ENCODE measurements at places on chromosomes 3 and 15. TPM values are rescaled to one million over a fixed set of nuclear protein-coding genes. Genes with fewer than 3 reads are reported as not detected.
A peak's percentile ranks its signal among the peaks of the same experiment; 100 is the strongest.

The GOLGA8J gene
- total RNA-seq = not detected

The MYL3 gene
- 5.4 TPM for total RNA-seq

The SELENOT gene
- 92.7 TPM for total RNA-seq

The EPHB1 gene
- 9.1 TPM for total RNA-seq

The CHRNA3 gene
- total RNA-seq = 19.2 TPM

The ESYT3 gene
- 2.0 TPM for total RNA-seq

The SUSD5 gene
- total RNA-seq = 3.3 TPM

The AMOTL2 gene
- total RNA-seq = 122 TPM

The IRAK2 gene
- 2.5 TPM for total RNA-seq

The ERC2 gene
- total RNA-seq = 6.1 TPM

The ADAMTS9 gene
- 13.6 TPM for total RNA-seq

The KBTBD12 gene
- not detected for total RNA-seq

The NMNAT3 gene
- total RNA-seq = 7.1 TPM

GRCh38 chr3:27990837-27991236 is 250.6 kb upstream of the CMC1 start:
- no peak for DNase-seq
- no peaks in the 10 kb centered on the region for H3K36me3 ChIP-seq
- no peak overlapping the region for H3K27ac ChIP-seq

DNA sequence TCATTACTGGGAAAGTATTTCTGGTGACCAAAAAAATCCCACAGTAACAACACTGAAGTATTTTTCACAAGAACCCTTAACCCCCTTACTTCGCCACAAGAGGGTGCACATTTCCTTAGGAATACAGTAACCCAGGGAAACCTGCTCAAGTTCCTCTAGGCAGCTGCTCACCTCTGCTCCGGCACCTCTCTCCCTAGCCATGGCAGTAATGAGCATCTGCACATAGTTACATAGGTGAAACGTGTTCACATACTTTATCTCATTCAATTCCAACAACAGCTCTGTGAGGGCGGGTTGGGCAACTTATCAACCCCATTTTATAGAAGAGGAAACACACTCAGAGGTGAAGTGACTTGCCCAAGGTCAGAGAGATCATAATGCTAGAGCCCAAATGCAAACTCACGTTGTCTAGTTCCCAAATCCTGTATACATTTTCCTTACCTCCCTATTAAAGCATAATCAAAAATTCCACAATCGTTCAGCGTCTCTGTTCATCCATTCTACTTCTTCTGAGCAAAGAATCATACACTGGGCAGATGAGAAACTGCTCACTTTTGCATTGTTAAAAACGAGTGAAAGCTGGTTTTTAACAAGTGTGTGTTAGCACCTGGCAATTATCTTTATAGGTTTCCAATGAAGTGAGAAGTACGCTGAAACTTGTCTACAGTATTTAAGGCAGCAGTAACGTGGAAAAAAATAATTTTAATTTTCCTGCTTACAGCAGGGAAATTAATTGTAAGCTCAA is 90.7 kb downstream of the IGF2BP2 start:
- DNase-seq = no peak
- no peaks in the 10 kb centered on the region for H3K27me3 ChIP-seq
- H3K36me3 ChIP-seq = peaks cover 7% of the 10 kb centered on the region
- peak overlapping the region; percentile 76 for H3K27ac ChIP-seq

GRCh38 chr3:12884186-12884680 is 42.9 kb upstream of the RPL32 start:
- no peak for DNase-seq
- H3K4me1 ChIP-seq = peaks cover 6% of the 10 kb centered on the region
- no peak overlapping the region for H3K4me3 ChIP-seq
- H3K27me3 ChIP-seq = peaks cover 20% of the 10 kb centered on the region

GRCh38 chr3:86702381-86702958 is 288.5 kb downstream of the VGLL3 start:
- no peak for DNase-seq
- no peaks in the 10 kb centered on the region for H3K36me3 ChIP-seq
- H3K27me3 ChIP-seq = peaks cover 4% of the 10 kb centered on the region
- H3K4me1 ChIP-seq = no peaks in the 10 kb centered on the region
- H3K27ac ChIP-seq = no peak overlapping the region
- H3K4me3 ChIP-seq = no peak overlapping the region

DNA sequence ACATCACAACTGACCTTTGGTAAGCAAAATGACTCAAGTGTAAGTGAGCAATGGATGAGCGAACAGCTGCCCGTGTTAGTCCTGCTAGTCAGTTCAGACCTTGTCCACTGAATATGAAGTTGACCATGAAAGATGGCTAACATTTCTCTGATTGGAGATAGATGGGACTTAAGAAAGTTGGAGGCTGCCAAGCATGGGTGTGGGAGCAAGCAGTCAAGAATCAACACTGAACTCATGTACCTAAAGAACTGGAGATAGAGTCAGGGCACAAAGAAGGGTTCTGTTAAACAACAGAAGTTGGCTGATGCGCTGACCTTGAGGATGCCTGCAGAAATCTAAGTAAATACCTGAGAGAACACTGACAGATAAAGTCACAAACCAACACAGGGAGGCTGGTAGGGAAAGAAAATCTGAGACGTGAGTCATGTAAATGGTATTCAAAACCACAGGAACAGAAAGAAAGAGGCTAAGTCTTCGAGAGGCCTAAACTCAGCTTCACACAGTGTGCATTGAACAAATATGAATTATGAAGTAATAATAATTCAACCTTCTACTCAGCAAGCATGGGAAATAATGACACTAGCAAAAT is 30.7 kb upstream of the ANPEP start:
- H3K4me3 ChIP-seq = no peak overlapping the region
- H3K36me3 ChIP-seq = peaks cover 39% of the 10 kb centered on the region
- H3K4me1 ChIP-seq = no peaks in the 10 kb centered on the region
- no peaks in the 10 kb centered on the region for H3K27me3 ChIP-seq
- peak overlapping the region; percentile 62 for H3K27ac ChIP-seq

- H3K4me3 ChIP-seq = no peak overlapping the region
- no peaks in the 10 kb centered on the region for H3K36me3 ChIP-seq
- H3K4me1 ChIP-seq = no peaks in the 10 kb centered on the region
Measured at GRCh38 chr15:77002954-77003912, 8.3 kb downstream of the PSTPIP1 start.

DNA sequence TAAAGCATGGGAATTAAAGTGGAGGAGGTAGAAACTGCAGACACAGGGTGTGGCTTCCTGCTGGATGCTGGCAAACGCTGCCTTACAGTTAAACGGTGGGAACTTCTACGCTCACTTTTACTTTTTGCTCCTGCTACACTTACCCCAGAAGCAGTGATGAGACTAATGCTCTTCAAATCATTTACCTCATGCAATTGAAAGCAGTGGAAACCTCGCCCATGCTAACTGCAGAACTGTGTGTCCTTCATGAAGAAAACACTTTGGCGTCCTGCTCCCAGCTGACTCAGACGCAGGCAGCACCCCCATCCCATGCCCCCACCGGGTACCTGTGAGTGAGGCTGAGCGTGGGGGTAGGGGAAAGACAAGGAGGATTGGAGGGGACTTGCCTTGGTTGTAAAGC is 31.8 kb downstream of the UPK1B start:
- no peak for DNase-seq
- peaks cover 20% of the 10 kb centered on the region for H3K36me3 ChIP-seq
- no peak overlapping the region for H3K27ac ChIP-seq
- no peaks in the 10 kb centered on the region for H3K27me3 ChIP-seq
- no peak overlapping the region for H3K4me3 ChIP-seq

DNA sequence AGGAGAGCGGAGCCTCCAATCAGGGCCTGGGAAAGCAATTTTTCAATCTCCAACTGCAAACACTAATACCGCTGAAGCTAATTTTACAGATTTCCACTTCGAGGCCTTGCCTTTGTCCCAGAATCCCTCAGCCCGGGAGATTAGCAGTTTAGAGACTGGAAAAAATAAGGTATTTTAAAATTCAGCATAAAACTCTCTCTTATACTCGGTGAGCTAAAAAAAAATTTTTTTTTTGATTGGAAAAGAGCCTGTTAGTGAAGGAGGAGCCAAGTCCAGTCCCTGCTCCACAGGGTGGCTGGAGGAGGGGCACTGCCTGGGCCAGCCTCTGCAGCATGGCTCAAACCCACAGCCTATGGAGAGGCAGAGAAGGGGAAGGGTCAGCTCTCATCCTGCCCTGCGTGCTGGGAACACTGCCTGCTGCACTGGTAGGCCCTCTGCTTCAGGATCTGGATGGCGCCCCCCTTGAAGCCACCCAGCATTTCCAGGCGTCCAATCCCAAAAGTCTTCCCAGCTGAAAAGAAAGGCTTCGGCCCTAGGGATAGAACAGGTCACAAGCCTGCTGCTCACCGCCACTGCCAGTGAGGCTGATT is 48.9 kb downstream of the CACNA2D2 start:
- DNase-seq = no peak
- no peaks in the 10 kb centered on the region for H3K36me3 ChIP-seq
- no peaks in the 10 kb centered on the region for H3K27me3 ChIP-seq
- H3K27ac ChIP-seq = peak overlapping the region; percentile 51

DNA sequence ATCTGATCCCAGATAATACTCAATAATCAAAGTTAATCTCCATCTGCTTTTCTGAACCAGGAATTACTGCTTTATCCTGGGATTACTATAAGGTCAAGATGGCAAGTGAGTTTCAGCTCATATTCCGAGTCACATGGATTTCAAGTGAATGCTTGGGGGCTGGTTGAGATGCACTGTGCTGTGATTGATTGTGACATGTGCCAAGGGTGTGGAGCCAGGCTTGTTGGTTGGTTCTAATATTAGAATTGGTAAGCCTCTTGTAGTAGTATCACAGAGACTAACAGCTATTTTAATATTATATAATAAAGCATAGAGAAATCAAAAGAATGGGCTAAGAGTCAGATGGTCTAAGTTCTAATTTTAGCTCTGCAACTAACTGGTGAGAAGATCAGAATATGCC is 74.2 kb upstream of the ICE2 start:
- H3K27ac ChIP-seq = no peak overlapping the region
- H3K27me3 ChIP-seq = no peaks in the 10 kb centered on the region
- no peak overlapping the region for H3K4me3 ChIP-seq
- H3K4me1 ChIP-seq = peaks cover 4% of the 10 kb centered on the region
- DNase-seq = no peak
- H3K36me3 ChIP-seq = no peaks in the 10 kb centered on the region

DNA sequence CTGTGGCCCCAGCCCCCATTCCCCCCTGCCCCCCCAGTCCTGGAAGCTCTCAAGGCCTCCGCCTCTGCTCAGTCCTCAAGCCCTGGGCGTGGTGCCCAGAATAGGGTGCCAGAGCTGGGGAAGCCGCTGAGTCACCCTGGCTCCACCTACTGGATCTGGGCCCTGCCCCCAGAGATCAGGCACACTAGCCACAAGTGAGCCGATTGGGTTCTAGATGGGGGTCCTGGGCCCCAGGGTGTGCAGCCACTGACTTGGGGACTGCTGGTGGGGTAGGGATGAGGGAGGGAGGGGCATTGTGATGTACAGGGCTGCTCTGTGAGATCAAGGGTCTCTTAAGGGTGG is 5.7 kb downstream of the EIF4G1 start:
- no peaks in the 10 kb centered on the region for H3K27me3 ChIP-seq
- no peak overlapping the region for H3K4me3 ChIP-seq
- H3K27ac ChIP-seq = peak overlapping the region; percentile 94
- H3K4me1 ChIP-seq = peaks cover 27% of the 10 kb centered on the region

- H3K36me3 ChIP-seq = no peaks in the 10 kb centered on the region
- peaks cover 8% of the 10 kb centered on the region for H3K27me3 ChIP-seq
- H3K4me1 ChIP-seq = no peaks in the 10 kb centered on the region
- H3K4me3 ChIP-seq = no peak overlapping the region
Measured at GRCh38 chr3:44329946-44330345, 8.6 kb upstream of the TCAIM start.

DNA sequence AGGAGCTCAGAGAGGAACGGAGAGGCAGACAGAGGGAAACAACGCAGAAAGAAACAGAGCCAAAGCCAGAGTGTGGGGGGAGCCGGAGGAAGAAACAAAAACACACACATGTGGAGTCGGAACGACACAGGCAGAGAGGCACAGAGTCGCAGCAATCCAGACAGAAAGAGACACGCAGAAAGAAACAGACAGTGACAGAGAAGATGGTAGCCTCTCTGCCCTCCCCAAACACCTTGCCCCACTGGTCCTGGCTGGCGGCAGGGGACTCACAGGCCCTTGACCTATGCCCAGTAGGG is 1.7 kb downstream of the NCKIPSD start:
- peak overlapping the region; percentile 29 for H3K27ac ChIP-seq
- no peaks in the 10 kb centered on the region for H3K27me3 ChIP-seq
- no peak for DNase-seq
- peaks cover 13% of the 10 kb centered on the region for H3K36me3 ChIP-seq
- peaks cover 22% of the 10 kb centered on the region for H3K4me1 ChIP-seq
- peak overlapping the region; percentile 94 for H3K4me3 ChIP-seq

GRCh38 chr3:152346740-152347139 is 78.0 kb downstream of the MBNL1 start:
- no peak for DNase-seq
- no peaks in the 10 kb centered on the region for H3K4me1 ChIP-seq
- H3K36me3 ChIP-seq = peaks cover 12% of the 10 kb centered on the region
- H3K4me3 ChIP-seq = no peak overlapping the region
- H3K27ac ChIP-seq = no peak overlapping the region
- no peaks in the 10 kb centered on the region for H3K27me3 ChIP-seq

- H3K27me3 ChIP-seq = no peaks in the 10 kb centered on the region
- peak overlapping the region; percentile 85 for H3K27ac ChIP-seq
- no peaks in the 10 kb centered on the region for H3K36me3 ChIP-seq
- no peak overlapping the region for H3K4me3 ChIP-seq
- peaks cover 29% of the 10 kb centered on the region for H3K4me1 ChIP-seq
Measured at GRCh38 chr3:13514639-13515435, 34.1 kb upstream of the FBLN2 start.

GRCh38 chr3:34793057-34793456 is 846.3 kb upstream of the ARPP21 start:
- H3K27me3 ChIP-seq = peaks cover 6% of the 10 kb centered on the region
- H3K4me1 ChIP-seq = no peaks in the 10 kb centered on the region
- no peak for DNase-seq
- H3K4me3 ChIP-seq = no peak overlapping the region
- H3K27ac ChIP-seq = no peak overlapping the region
- H3K36me3 ChIP-seq = no peaks in the 10 kb centered on the region

DNA sequence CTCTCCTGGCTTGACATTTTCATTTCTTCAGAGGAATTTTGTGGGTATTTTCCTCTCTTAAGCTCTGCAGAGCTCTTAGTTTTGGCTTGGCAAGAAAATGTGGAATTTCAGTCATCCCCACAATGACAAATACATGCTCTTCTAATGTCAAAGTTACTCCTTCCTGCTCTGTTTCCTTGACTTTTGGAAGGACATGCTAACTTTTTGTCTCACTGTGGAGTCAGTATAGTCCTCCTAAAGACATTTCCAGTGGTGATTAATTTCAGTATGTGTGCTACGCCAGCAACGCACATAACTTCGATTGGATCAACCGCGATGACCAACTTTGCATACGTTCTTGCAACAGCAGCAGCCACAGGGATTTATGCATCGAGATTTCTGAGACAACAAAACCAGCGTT is 13.3 kb downstream of the EBLN2 start:
- H3K4me1 ChIP-seq = peaks cover 14% of the 10 kb centered on the region
- no peaks in the 10 kb centered on the region for H3K36me3 ChIP-seq
- no peak overlapping the region for H3K27ac ChIP-seq
- no peaks in the 10 kb centered on the region for H3K27me3 ChIP-seq
- DNase-seq = no peak

- no peak for DNase-seq
- no peaks in the 10 kb centered on the region for H3K4me1 ChIP-seq
- H3K27me3 ChIP-seq = no peaks in the 10 kb centered on the region
- H3K27ac ChIP-seq = no peak overlapping the region
Measured at GRCh38 chr3:131047582-131047981, 20.9 kb downstream of the NEK11 start.

Measured in type B pancreatic cell (in vitro differentiated cells).